ENCODE measurements at places on chromosomes 5 and 9.

DNA sequence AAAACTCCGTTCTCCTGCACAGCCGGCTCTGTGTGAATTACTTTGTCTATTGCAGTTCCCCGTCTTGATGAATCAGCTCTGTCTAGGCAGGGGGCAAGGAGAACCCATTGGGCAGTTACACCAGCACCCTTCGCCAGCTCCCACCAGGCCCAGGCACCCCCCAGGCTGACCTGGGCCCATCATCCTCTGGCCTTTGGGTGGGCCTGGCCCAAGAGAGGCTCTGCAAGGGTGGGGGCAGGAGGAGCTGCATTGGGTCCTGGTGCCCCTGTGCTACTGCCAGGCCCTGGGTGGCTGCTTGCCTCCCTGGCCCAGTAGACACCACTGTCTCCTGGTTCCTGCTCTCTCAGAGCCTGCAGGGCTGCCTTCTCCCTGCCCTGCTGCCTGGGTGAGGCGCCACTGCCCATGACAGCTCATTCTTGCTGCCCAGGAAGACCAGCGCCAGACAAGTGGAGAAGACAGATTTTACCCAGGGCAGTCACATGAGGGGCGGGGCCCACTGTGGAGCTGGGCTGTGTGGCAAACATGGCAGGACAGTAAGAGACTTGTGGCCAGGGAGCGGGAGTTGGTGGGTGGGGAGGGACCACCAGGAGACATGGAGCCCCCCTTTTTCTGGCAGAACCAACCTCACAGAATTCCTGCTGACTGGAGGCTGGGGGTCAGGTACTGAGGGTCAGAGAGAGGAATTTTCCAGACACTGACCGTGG, 67.2 kb downstream of the MRPL36 start:
- DNase-seq = no peak

- DNase-seq = no peak
Measured at GRCh38 chr5:52491071-52491787, 296.5 kb upstream of the ITGA1 start.

DNA sequence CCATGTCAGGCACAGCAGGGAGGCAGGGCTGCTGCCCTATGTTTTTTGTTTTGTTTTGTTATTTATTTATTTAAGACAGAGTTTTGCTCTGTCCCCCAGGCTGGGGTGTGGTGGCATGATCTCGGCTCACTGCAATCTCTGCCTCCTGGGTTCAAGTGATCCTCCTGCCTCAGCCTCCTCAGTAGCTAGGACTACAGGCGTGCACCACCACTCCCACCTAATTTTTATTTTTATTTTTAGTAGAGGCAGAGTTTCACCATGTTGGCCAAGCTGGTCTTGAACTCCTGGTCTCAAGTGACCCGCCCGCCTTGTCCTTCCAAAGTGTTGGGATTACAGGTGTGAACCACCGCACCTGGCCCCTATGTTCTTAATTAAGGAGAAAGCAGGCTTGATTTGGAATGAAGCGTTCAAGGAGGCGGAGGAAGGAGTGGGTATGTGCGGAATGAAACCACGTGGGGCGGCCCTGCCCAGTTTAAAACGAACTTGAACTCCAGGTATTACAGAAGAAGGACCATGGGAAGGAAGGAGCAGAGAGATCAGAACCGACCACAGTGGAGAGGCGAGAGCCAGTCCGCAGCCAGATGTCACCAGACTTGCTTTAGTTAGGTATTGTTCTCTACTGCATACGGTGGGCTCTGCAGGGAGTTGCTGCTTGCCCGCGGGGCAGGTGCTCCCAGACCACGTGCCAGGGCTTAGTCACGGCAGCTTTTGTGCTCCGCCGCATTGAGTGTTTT, 34.9 kb upstream of the EPB41L4B start:
- no peak for DNase-seq

DNA sequence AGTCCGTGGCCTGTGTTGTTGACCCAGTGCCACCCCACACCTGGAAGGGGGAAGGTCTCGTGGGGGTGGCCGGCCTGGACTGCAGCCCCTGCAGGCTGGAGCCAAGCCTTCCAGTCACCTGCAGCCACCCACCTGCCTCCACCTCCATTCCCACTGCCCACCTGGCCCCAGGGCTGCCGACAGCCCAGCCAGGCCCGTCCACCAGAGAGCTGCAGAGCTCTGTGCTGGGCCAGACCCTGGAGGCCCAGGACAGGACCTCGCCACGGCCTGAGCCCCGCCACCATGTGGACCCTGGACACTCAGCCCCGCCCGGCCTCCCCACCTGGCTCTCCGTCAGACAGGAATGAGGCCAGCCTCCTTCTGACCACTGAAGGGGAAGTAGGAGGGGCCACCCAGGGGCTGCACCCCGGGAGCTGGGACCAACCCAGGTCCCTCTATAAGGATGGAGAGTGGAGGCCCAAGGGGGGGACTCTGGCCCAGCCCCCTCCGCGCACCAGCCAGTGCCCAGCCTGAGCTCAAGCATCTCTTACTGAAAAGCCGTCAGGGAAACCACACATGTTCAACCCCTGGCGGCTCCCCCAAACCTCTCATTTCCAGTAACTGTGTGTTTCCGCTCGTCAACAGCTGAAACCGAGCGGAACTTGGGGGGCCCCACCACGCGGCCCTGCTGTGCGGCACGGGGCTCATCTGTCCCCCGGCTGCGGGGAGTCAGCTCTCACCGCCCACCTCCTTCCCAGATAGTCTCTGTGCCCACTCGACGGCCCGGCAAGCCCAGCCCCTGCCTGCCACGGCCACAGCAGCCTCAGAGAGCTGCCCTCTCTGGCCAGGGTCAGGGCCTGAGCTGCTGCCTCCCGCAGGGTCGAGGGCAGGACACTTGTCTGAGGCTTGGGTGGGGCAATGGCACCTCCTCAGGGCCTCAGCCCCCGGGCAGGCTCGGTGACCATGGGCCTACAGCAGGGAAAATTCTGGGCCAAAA, 12.8 kb downstream of the NOTCH1 start:
- DNase-seq = no peak

DNA sequence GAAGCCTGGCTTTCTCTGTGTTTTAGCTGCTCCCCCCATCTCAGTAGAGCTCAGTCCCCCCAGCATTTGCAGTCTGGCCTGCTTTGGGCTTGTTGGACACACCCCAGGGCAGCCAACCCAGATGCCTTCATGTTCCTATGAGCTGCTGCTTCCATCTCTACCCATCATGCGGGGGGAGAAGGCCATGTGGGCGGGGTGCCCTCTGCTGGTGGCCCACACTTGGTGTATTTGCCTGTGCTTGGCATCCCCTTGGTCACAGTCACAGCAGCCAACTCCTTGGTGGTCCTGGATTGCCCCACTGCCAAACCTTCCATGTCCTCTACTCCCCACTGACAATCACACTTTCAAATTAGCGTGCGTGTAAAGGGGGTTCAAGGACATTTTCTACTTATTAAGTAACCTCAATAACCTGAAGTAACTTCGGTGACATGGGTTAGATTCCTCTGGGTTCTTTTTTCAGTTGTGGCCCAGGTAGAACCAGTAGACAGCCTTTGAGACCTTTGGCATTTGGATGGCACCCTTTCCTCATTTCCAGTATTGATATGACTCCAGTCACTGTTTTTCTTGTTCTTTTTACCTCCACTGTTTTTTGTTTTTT, 42.8 kb downstream of the SNX30 start:
- peak; percentile 74 for DNase-seq

- no peak for DNase-seq
Measured at GRCh38 chr5:141421489-141421855, 621 bp downstream of the PCDHGA11 start.

DNA sequence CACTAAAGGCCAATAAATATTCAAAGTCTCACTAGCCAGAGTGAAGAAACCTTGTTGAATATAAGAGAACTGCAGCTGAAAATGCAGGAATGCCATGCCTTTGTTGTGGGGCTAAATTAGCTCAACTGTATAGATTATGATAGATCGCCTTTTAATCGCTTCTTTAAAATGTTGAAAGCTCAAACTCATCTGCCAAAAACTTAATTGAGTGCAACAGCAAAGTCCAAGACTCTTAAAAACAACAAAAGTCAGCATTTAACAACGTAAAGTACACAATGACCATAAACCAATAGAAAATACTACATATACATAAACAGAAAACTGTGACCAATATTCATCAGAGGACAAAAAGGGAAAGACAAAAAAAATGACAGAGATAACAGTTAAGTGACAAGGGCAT, 585.0 kb upstream of the CDH6 start:
- no peak for DNase-seq

DNA sequence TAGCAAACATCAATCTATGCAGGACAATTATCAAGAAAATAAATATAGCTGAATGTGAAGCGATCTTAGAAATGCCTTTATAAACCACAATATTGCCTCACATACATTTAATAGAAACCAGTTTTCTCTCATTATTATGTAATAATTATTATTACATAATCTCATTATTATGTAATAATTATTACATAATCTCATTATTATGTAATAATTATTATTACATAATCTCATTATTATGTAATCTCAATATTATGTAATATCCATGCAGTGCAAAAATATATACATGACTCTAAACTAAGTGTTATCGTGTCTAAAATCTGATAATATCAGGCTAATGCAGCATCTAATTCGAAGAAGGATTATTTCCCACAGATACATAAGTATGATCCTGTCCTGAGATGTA, 563.9 kb upstream of the SEMA6A start:
- DNase-seq = no peak
